Renal pelvis (tissue), 12 donors: ENCODE measurements at places on chromosomes 16 and 17.

- DNase-seq = peak; percentile 77
Measured at GRCh38 chr16:66266436-66267291, 99.8 kb upstream of the CDH5 start.

DNA sequence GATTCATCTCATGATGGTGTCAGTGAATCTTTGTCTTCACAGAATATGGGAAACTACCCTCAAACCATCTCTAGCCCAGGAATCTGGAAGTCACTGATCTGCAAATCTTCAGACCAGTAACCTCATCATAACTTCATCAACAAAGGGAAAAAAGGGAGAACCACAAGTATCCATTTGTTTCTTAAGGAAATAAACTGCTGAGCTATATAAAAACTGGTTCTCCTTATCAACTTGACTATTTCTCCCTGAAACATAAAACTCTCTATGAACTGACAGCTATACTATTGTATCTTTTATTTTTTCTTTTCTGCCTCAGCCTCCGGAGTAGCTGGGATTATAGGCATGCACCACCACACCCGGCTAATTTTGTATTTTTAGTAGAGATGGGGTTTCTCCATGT is 39.3 kb downstream of the TRIM37 start:
- no peak for DNase-seq

GRCh38 chr17:1861391-1862010 is 31.7 kb downstream of the RPA1 start:
- DNase-seq = no peak

GRCh38 chr16:1261131-1261892 is 5.4 kb downstream of the TPSD1 start:
- no peak for DNase-seq

DNA sequence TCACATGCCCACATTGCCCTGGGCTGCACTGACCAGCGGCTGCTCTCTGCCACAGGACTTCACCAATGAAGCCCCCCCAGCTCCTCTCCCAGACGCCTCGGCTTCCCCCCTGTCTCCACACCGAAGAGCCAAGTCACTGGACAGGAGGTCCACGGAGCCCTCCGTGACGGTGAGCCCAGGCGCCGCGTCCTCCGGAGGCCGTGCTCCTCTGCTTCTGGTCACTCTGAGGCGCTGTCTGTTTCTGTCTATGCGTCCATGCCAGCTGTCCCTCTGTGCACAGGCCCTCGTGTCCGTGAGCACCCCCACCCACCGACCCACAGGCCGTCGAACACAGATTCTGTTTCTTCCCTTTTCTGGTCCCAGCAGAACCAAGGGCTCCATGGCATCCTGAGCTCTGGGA is 62.6 kb downstream of the PLD6 start:
- no peak for DNase-seq
